ENCODE measurements at places on chromosomes 12 and 14.

GRCh38 chr14:23020143-23021128 lies 10.5 kb upstream of the C14orf93 start:
- DNase-seq = no peak

- DNase-seq = no peak
Measured at GRCh38 chr12:92337128-92337527, 191.5 kb upstream of the BTG1 start.

DNA sequence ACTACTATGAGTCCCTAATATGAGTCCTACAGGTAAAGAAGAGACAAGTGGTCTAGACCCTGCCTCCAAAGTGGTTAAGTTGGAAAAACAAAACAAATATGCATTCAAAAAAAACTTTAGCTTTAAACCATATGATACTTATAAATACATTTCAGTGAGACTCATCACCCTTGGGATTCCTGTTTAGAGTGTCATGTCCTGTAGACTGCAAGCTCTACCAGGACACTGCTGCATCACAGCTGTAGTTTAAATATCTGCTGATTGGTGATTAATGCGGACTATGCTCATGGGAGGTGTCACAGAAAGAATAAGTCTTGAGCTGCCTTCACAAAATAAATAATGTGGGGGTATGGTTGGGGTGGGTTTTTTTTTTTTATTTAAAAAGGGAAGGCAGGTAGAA lies 8.8 kb upstream of the LGR5 start:
- no peak for DNase-seq

GRCh38 chr12:42587601-42588523 lies 1.7 kb downstream of the PRICKLE1 start:
- no peak for DNase-seq

DNA sequence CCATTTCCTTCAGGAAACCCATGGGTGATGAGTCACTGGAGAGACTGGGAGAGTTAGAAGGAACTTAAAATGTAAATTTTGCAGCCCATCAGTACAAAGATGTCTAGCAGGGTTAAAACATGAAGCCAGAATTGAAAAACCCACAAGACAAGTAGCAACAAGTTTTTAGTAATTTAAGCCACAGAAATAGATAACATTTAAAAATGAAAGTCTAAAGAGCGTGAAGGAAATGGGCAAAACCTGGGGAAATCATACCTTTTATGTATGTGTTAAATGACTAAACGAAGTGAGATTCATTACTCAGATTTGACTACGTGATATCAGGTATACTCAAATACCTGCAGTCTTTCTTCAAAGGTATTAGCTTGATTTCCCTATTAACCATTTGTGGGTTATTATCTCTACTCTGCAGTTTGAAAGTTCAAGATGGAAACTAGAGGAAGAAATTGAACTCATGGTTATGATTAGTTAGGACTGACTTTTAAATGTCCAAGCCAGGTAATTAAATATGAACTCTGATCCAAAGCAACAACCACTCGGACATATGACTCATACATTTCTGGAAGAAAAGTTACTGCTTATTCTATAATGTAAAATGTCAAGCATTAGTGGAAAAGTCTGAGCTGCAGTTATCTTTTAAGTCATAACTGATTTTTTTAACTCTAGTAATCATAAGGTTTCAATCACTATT lies 84.1 kb downstream of the ITPR2 start:
- peak; percentile 43 for DNase-seq

DNA sequence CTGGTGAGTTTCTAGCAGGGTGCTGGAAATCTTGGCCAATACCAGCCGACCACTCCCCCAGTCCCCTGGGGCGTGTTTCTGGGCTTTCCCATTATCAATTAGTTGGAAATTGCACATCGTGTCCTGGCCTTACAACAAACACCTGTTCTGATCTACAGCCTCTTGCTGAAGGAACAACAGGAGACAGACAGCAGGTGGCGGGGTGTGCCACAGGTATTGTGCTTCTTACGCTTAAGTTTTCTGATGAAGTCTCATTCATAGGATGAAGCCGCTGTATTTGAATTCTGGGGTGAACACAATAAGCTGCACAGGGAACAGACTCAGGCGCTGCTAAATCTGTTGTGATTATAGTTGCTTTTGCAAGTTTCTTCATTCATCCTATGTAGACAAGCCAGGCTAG lies 703 bp downstream of the HIGD1C start:
- DNase-seq = no peak

- DNase-seq = no peak
Measured at GRCh38 chr12:6374028-6374785, 1.2 kb downstream of the SCNN1A start.

GRCh38 chr12:23099104-23099503 lies 474.1 kb downstream of the ETNK1 start:
- no peak for DNase-seq

DNA sequence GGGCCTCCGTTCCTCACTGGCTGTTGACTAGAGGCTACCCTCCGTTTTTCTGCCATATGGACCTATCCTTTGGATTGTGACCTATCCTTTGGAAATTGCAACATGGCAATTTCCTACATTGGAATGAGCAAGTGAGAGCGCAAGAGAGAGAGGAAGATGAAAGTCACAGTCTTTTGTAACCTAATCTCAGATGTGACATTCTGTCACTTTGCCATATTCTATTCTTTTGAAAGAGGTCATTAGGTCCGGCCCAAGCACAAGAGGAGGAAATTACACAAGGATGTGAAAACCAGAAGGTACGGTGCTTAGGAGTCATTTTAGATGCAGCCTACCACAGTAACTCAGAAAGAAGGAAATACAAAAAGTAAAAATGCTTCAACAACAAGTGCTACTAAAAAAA lies 47.3 kb upstream of the SRP54 start:
- peak; percentile 30 for DNase-seq

GRCh38 chr14:52610187-52610586 lies 57.6 kb downstream of the GPR137C start:
- DNase-seq = no peak

DNA sequence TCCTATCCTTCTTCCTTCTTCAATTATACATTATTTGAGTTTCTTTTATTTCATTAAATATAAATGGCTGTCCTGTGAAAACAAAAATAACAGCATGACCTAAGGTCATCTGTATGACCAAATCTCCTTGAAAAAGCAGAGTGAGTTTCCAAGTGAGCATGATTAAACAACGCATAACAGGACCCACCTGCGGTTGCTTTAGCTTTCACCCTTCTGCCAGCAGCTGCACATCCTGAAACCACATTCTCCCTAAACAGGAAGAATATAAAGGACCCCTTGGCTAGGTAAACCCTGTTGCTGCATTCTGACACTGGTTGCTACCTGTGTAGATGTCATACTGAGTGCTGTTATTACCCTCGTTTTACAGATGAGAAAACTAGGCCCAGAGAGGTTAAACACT lies 42.8 kb upstream of the CPM start:
- DNase-seq = no peak

- no peak for DNase-seq
Measured at GRCh38 chr12:13405961-13406703, 209.6 kb downstream of the EMP1 start.

DNA sequence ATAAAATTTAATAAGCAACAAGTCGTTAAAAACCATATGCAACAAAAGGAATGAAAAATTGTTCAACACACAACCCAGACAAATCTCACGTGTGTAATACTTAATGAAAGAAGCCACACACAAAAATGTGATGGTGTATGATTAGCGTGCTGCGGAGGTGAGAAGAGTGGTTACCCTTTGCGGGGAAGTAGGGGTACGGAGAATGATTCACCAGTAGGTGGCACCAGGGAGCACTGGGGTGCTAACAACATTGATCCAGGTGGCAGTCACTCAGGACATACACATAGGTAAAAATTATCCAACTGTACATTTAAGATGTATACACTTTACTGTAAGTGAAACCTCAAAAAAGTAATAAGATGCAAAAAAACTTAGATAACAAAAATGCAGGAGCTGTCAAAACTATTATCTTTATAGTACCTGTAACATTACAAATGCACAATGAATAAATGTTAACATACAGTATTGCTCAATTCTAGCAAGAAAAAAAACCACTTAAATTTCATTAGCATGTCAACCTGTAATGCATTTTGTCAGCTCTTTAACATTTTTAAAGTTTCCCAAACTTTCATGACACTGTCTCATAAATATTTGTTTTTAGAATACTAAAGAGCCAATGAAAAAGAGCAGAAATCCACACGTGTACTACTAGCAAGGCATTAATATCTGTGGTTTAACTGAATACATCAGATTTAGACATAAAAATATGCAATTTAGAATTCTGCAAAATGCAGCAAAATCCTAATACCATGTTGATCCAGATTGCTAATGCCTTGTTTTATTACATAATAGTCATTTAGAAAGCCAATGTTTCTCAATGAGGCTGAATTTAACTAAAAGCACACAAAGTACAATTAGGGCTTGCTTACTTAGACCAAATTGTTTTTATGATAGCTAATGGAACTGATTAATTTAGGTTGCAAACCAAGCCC lies 46.7 kb downstream of the TMCC3 start:
- peak; percentile 54 for DNase-seq

DNA sequence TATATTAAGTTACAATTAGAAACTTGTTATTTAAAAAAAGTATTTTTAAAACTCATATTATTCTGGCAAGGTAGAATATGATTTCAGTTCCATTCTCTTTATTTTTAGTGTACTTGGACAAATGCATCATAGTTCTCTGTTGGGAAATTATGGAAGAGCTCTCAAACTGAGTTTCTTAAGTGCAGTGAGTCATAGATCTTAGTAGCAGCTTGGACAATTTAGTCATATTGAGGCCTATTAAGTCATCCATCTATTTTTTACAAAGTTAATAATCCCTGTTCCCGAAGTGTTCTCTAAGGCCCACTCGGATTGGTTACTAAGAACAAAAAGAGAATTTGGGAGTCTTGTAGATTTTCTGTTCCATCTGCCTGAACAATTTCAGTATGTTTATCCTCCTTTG lies 113.9 kb downstream of the ANO4 start:
- no peak for DNase-seq

GRCh38 chr14:27881063-27881462 lies 885.5 kb upstream of the FOXG1 start:
- no peak for DNase-seq

DNA sequence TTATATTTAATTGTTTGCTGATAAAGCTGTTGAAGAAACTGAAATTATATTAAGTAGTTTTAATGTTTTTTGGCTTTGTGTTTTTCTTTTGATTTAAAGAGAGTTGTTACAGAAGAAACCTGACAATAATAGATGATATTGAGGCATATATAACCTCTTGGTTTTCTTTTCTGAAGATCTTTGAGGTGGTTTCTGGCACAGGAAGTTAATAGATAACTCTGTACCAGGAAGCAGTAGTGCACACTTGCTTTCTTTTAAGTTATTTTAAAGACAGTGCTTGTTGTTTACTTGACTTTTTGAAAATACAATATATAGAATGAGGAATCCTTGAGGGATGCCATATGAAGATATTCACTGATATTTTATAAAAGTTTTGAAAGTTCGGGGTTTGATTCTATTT lies 209.0 kb upstream of the FBXO33 start:
- no peak for DNase-seq

GRCh38 chr12:59850268-59850667 lies 254.4 kb downstream of the SLC16A7 start:
- no peak for DNase-seq

GRCh38 chr12:56296295-56296694 lies 3.8 kb downstream of the CS start:
- DNase-seq = no peak

GRCh38 chr12:94550964-94551363 lies 91.3 kb upstream of the CEP83 start:
- peak; percentile 63 for DNase-seq

DNA sequence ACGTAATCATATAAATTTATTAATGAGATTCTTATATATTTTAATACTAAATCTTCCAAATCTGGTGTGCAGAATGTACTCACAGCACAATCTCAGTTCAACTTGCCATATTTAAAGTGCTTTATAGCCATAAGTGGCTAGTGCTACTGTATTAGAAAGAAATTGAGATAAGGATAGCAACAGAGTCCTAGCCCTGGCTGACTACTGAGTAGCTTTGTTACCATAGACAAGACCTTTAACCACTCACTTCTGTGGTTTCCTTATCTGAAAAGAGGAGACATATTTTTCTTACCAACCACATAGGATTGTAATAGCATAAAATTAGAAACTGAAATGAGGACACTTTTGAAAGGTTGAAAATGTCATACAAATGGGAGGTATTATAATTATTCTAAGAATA lies 2.0 kb upstream of the CHURC1 start:
- DNase-seq = no peak

DNA sequence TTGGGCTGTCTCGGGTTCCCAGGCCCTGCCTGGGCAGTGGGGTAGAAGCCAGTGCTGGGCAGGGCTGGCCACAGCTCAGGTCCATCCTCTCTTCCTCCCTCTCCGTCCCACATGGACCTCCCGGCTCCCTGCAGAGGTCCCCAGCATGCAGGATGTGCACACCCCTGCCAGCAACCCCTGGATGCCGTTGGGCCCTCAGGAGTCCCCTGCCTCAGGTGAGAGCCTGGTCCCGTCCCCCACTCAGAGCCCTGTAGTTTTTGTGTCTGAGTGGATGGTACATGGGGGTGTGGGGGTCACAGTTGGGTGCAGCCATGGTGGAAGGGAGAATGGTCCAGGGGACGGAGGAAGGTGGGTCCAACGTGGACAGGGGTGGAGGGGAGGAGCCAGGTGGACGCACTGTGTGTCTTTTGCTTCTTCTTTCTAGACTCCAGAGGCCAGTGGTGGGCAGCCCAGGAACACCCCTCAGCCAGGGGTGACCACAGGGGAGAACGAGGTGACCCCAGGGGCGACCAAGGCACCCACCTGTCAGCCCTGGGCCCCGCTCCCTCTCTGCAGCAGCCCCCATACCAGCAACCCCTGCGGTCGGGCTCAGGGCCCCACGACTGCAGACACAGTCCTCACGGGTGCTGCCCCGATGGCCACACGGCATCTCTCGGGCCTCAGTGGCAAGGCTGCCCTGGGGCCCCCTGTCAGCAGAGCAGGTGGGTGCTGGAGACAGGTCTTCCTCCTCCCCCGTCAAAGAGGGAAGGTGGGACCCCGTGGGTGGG lies 21.7 kb downstream of the PAPLN start:
- no peak for DNase-seq

- DNase-seq = no peak
Measured at GRCh38 chr12:104959335-104959841, 1.3 kb upstream of the SLC41A2 start.

DNA sequence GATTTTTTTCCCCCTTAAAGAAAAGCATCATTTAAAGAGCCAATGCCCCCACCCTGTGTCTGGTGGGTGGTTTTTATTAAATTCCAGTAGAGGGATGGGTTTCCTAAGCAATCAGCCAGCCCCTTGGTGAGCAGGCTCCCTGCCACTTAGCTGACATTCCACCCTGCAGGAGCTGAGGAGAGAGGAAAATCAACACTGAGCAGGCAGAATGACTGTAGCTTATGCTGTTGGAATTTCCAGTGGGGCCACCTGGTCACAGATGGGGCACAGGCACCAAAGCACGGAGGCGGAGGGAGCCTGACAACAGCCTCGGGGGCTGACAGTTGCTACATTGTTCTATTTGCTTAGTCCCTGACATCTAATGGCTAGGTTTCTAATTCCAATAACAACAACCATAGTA lies 127.7 kb downstream of the TMEM30B start:
- DNase-seq = no peak

All from suppressor macrophage (primary cell).